ENCODE measurements at places on chromosomes 6 and 20. TPM values are rescaled to one million over a fixed set of nuclear protein-coding genes. Genes with fewer than 3 reads are reported as not detected.

CTAGE9 gene
- not detected for total RNA-seq

DNA sequence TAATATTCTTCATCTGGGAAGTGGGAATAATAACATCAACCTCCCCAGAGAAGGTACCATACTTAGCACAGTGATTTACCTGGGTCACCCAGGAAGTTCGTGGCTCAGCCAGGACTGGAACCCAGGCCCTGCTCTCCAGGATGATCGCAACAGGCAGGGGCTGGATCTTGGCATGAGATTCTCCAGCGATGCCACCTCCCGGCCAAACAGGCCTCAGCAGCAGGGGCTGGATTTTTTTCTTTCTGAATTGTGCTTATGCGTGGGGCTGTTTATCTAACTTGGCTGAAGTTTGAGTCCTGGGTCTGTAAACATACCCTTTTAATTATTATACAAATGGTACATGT, 129.5 kb upstream of the PTPN1 start:
- no peaks in the 10 kb centered on the region for H3K4me1 ChIP-seq
- H3K36me3 ChIP-seq = no peaks in the 10 kb centered on the region
- no peak for DNase-seq
- H3K27ac ChIP-seq = no peak overlapping the region
- no peak overlapping the region for H3K4me3 ChIP-seq

SOD2 gene
- 80.5 TPM for total RNA-seq

DNA sequence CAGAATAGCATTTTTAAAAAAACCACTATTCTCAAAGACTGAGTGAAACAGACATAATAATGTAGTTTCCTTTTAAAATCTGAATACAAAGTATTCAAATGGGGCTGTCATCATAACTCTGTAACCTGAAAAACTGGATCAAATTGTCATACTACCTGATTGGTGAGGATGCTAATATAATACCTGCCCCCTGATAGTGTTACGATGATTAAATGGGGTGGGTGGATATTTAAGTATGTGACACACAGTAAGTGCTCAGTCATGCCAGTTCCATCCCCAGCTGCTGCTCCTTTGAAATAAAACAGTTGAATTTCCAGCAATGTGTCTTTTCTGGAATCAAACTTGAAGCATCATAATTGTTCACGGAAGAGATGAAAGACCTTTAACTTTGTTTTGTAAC, 8.9 kb downstream of the HTR1B start:
- peaks cover 6% of the 10 kb centered on the region for H3K4me1 ChIP-seq
- DNase-seq = no peak
- no peaks in the 10 kb centered on the region for H3K36me3 ChIP-seq
- H3K27ac ChIP-seq = no peak overlapping the region
- H3K4me3 ChIP-seq = no peak overlapping the region

DNA sequence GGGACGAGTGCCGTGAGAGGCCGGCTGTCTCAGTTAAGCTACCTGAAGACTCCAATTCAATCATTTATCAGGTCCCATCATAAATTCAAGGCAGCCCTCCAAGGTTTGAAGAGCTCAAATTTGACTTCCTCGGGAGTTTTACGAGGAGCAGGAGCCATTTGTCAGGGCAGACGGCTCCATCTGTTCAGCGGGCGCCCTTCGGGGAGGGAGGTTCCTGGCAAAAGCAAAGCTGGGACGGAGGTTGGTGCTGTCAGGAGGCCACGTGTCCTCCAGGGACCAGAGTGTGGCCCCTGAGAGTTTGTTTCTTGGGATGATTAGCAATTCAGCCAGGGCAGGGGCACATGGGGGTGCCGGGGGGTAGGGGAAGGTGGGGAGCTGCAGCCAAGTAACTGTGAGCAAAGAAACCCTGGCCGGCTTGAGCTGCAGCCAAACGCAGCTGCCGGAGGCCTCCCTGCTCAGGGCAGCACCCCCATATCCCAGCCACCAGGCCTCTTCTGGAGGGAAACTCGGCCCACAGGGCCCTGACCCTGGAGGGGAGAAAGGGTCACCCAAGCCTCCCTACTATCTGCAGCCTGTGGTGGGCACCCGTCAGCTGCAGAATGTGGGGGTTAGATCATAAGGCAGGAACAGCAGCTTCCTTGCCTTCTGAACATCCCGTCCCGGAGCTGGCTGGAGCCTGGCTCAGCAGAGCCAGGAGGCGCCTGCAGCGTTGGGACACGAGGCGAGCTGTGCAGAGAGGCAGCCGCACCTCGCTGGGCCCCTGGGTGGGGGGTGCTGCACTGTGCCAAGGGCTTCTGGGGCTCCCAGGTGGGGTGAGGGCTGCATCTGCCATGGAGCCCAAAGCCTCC, 63.6 kb upstream of the GATA5 start:
- H3K27ac ChIP-seq = no peak overlapping the region
- no peak overlapping the region for H3K4me3 ChIP-seq
- H3K4me1 ChIP-seq = no peaks in the 10 kb centered on the region
- no peak for DNase-seq

- no peak overlapping the region for H3K4me3 ChIP-seq
- H3K27me3 ChIP-seq = no peaks in the 10 kb centered on the region
- H3K27ac ChIP-seq = no peak overlapping the region
- no peaks in the 10 kb centered on the region for H3K4me1 ChIP-seq
- peaks cover 67% of the 10 kb centered on the region for H3K36me3 ChIP-seq
Measured at GRCh38 chr20:62889871-62890270, 28.2 kb upstream of the TCFL5 start.

GRCh38 chr6:167735084-167735950, 91.4 kb upstream of the AFDN start:
- 0 out of 2 replicates have a peak, but pooled peaks cover 6% of the 10 kb centered on the region for H3K36me3 ChIP-seq
- no peaks in the 10 kb centered on the region for H3K27me3 ChIP-seq
- H3K4me1 ChIP-seq = no peaks in the 10 kb centered on the region
- no peak overlapping the region for H3K4me3 ChIP-seq

All from H9 (cell line).